ENCODE measurements at places on chromosomes 6 and 20. TPM values are rescaled to one million over a fixed set of nuclear protein-coding genes. Genes with fewer than 3 reads are reported as not detected.
A peak's percentile ranks its signal among the peaks of the same experiment; 100 is the strongest.

Gene TTK
- 35.9 TPM for total RNA-seq

Gene PAK5
- total RNA-seq, result not detected

Gene IP6K3
- not detected for total RNA-seq

Gene YTHDF1
- 36.1 TPM for total RNA-seq

DNA sequence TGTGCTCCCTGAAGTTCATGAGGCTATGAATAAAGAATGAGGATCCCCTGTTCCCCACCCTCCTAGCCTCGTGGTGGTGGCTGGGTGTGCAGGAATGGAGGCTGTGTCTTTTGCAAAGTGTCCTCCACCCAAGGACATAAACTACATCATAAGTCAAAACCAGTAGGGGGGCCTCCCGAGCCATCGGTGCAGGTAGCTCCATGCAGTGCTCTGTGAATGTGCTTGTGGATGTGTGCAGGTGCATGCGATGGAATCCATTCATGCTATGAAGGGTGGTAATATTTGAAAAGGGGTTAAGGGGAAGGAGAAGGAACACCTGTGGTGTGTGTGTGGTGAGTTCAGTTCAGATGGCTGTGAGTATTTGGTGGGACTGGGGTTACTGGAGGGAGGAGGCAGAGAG, 197.3 kb downstream of the NRN1 start:
- H3K27me3 ChIP-seq, result peaks cover 12% of the 10 kb centered on the region
- no peak overlapping the region for H3K27ac ChIP-seq
- H3K36me3 ChIP-seq, result peaks cover 6% of the 10 kb centered on the region
- no peak overlapping the region for H3K4me3 ChIP-seq
- DNase-seq, result no peak

- H3K4me1 ChIP-seq, result no peaks in the 10 kb centered on the region
- no peak for DNase-seq
Observed at GRCh38 chr6:127147534-127147933, 29.1 kb downstream of the RSPO3 start.

DNA sequence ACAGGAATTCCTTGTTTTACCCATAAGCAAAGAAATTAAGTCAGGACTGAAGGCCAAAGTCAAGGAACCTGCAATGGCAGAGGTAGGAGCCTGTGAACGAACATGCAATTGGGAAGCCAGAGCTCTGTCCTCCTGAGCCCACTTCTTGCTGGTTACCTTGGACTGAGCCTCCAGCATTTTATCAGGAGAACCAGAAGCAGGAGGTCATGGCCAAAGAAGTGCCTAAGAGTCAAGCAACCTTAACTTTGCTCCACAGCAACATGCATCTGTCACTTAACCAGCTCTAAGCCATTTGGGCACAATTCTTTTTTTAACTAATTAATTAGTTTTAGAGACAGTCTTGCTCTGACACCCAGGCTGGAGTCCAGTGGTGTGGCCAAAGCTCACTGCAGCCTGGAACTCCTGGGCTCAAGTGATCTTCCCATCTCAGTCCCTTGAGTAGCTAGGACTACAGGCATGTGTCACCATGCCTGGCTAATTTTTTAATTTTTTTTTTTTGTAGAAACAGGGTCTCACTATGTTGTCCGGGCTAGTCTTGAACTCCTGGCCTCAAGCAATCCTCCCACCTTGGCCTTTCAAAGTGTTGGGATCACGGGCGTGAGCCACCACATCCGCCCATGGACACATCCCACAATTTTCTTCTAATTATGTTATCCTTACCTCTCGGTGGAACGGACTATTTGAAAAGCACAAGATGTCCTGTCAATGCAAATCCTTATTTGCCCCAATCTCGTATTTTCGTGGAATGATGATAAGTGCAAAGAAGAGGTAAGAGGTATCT, 334.2 kb downstream of the CD83 start:
- no peak overlapping the region for H3K4me3 ChIP-seq
- DNase-seq, result no peak
- H3K27ac ChIP-seq, result peak overlapping the region; percentile 17
- peaks cover 76% of the 10 kb centered on the region for H3K4me1 ChIP-seq
- H3K27me3 ChIP-seq, result no peaks in the 10 kb centered on the region

- DNase-seq, result no peak
- no peak overlapping the region for H3K27ac ChIP-seq
- no peaks in the 10 kb centered on the region for H3K27me3 ChIP-seq
- peaks cover 8% of the 10 kb centered on the region for H3K36me3 ChIP-seq
- H3K4me3 ChIP-seq, result no peak overlapping the region
Observed at GRCh38 chr6:12090714-12091113, 78.6 kb downstream of the HIVEP1 start.

DNA sequence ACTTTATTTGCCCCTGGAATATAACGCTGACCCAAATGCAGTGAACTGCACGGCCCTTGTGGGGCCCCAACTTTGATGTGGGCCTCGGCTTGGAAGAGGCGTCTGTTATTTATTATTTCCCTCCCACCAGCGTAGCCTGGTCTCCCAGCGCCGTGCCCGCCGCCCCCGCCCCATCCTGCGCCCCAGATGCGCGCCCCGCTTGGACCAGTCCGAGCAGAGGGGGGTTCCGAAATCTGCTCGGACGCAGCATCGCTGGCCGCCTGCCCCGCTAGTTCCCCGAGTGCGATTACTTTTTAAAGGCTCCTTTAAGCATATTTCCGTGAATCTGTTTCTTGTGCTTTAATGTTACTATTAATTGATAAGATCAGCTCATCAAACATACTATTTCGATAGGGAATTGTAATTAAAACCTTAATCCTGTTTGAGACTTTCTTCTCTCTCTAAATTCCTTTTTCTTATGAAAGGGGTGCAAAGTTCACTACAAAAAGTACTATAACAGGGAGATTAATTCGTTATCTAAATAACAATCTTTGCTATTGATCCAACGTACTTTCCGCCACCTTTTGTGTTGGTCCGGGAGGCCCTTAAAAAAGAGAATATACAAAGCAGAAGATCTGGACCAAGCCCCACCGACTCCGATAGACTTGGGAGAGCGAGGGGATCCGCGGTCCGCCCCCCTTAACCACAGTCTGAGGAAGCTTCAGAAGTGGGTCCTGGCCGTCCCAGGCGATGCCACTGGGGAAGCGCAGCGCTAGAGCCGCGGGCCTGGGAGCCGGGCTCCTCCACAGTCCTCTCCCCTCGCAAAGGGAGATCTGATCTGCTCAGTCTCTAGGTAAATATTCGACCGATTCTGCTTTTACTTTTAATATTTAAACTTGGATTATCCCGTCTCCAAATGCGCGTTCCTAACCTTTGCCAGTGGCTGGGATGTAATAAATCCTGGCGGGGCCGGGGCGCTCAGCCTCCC, 10.2 kb downstream of the POU3F2 start:
- no peak overlapping the region for H3K27ac ChIP-seq
- no peak overlapping the region for H3K4me3 ChIP-seq
- peaks cover 16% of the 10 kb centered on the region for H3K4me1 ChIP-seq

Gene ZFP57
- not detected for total RNA-seq

Gene VWA7
- 12.2 TPM for total RNA-seq

DNA sequence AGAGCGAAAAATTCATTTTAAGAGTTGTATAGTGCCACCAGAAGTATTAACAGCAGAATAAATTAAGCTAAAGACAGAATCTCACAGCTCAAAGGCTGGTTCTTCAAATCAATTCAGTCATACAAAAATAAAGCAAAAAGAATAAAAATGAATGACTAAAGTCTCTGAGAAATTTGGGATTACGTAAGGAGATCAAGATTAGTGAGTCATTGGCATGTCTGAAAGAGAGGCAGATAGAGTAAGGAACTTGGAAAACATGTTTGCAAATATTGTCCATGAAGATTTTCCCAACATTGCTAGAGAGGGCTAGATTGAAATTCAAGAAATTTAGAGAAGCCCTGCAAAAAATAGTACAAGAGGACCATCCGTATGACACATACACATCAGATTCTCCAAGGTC, 1413.9 kb upstream of the ADGRB3 start:
- no peaks in the 10 kb centered on the region for H3K36me3 ChIP-seq
- no peak for DNase-seq
- no peak overlapping the region for H3K4me3 ChIP-seq
- H3K4me1 ChIP-seq, result no peaks in the 10 kb centered on the region
- no peaks in the 10 kb centered on the region for H3K27me3 ChIP-seq

DNA sequence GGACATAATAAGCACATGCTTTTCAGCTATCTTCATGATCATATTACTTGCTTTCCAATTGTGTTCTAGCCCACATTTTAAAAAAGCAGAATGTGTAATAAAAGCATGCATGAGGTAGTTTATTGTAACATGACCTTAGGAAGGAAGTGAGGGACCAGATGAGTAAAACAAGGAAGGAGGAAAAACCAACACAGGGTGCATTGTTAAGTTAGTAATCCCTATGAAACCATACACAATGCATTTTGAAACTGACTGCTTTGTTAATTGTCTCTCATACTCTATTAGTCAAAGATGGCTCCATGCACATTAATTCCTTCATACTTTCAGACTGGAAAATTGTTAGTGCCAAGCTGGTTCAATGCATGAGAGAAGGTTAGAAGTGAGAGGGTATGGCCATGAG, 37.7 kb upstream of the CENPW start:
- no peak overlapping the region for H3K4me3 ChIP-seq
- H3K4me1 ChIP-seq, result peaks cover 14% of the 10 kb centered on the region
- H3K36me3 ChIP-seq, result no peaks in the 10 kb centered on the region
- H3K27ac ChIP-seq, result no peak overlapping the region
- DNase-seq, result no peak
- no peaks in the 10 kb centered on the region for H3K27me3 ChIP-seq
